ENCODE measurements at places on chromosomes 6 and 20.

DNA sequence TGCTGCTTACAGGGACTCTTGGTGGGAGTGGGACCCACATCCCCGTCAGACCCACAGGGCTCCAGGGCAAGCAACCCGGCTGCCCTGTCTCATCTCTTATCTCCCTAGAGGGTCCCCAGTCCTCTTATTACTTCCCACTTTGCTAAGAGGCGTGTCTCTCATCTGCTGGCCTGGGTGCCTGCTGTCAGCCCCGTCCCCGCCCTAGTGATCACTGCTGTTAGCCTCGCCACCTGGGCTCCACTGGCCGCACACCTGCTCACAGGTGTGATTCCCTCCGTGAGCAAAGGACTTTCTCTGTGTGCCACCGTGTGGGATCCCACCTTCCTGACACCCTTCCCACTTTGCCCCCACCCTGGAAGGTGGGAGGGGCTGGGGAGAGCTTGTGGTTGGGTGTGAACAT, 57.6 kb downstream of the TCP11 start:
- no peak for DNase-seq

- no peak for DNase-seq
Measured at GRCh38 chr6:42020967-42021366, 29.4 kb upstream of the TAF8 start.

DNA sequence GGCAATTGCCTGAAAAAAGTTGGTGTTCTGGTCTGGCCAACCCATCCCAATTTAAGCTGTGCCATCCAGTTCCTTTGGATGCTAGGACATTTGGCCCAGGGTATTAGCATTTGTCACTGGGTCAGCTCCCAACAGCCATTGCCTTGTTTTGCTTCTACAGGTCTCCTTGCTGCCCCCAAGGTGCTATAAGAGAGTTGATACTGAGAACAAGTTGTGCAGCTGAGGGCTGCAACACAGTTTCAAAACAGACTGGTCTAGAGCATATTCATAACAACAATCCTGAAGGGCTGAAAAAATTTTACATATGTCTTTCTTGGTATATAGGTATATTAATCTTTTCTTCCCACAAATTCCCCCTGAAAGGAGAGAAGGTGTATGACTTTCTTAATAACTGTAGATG, 61.0 kb downstream of the LYRM4 start:
- DNase-seq, result no peak

- DNase-seq, result no peak
Measured at GRCh38 chr6:165858586-165858985, 195.5 kb upstream of the PDE10A start.

DNA sequence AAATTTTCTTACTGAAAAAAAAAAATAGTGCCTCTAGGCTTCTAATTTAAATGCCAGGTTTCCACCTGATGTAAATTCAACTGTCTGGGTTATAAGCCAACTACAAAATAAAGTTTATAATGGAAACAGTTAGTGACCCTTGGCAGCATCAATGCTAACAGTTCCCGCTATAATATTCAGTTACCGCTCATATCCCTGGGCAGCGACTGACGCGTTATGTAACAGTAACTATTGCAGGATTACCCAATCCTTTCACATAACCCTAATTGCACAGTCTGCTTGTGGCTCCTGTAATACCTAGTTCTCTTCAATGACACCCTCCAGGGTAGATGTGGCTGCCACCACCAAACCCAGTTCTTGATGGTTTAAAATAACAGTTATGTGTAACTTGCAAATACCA, 208.6 kb downstream of the MOXD1 start:
- DNase-seq, result no peak

GRCh38 chr6:1424306-1424927, 35.0 kb downstream of the FOXF2 start:
- DNase-seq, result no peak

GRCh38 chr6:91490671-91491301, 903.9 kb upstream of the MAP3K7 start:
- DNase-seq, result no peak

GRCh38 chr6:148423601-148424270, 81.1 kb downstream of the SASH1 start:
- no peak for DNase-seq

GRCh38 chr6:42239736-42240375, 22.2 kb upstream of the MRPS10 start:
- DNase-seq, result no peak

DNA sequence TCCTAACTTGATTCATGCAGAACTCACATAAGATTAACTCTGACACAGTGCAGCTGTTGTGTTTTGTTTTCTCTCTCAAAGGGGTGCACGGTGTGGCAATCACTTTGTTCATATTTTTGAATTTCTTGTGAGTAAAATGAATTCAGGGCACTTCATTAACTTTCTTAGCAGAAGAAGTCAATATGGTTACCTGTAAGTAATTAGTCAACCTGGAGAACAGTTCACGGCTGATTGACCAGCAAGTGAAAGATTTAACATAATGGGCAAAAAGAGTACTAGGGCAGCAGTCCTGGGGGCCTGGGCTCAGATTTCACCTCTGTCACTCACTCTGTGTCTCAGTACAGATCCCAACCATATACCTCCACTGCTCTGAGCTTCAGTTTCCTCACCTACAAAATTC, 102.4 kb upstream of the SPTLC3 start:
- DNase-seq, result no peak

DNA sequence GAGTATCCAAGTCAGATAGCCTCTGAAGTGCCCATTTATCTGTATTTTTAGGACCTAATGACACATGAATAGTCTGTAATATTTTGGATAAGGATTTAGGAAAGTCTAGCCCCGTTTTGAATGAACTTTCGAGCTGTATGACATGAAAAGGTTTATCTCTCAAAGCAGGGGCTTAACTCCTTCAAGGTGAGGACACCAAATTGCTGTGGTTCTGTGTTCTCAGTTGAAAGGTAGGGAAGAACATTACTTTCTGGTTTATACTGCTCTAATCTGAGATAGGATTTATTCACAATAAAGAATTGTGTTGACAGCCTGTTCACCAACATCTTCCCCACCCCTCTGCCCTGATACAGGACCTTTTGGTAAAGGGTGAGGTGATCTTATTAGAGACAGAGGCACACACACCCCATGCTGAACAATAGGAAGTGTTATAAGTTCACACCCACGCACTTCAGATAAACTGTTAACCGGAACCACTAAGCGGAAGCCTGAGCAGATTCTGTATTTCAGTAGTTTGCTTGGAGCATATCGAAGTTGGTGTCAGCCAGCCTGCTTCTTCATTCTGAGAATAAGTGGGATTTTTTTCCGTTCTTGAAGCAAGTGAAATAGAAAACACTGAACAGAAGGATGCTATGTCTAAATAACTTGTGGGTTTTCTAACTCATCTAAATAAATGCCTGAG, 223.3 kb downstream of the TMEM242 start:
- DNase-seq, result no peak

- DNase-seq, result no peak
Measured at GRCh38 chr20:44475372-44475693, 341 bp upstream of the TTPAL start.

GRCh38 chr6:114312931-114313330, 29.9 kb downstream of the HS3ST5 start:
- no peak for DNase-seq

DNA sequence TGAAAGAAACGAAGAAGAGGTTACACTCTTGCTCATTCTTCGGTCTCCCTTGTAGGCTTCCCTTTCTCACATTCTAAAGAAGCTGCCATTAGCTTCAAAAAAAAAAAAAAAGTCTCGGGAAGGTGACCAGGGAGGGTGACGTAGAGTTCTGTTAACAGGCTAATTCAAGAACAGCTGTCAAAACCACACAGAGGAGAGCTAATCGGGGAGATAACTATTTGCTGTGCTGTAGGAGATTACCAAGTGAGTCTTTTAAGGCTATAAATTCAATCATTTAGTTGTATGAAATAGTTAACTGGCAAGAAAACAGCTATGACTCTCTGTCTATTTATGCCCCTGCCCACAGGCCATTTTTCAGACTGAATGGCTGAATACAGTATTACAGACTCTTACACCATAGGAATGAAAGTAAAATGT, 256.8 kb downstream of the SYNE1 start:
- DNase-seq, result no peak

DNA sequence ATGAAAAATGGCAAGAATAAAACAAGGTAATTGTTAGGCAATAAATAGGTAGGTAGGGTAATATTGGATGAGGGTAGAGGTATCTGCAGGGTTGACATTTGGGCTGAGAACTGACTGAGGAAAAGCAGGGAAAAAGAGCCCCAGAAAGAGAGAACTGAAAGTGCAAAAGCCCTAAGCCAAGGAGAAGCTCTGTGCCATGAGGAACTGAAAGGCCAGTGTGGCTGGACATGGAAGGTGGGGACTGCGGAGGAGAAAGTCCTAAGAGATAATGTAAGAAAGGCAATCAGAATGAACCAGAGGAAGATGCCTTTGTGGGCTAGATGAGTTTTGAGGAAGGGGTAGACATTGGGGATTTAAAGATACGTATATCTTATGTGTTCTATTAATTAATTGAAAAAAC, 9.9 kb upstream of the HIVEP2 start:
- DNase-seq, result no peak

- DNase-seq, result no peak
Measured at GRCh38 chr6:14732844-14733757, 512.8 kb upstream of the JARID2 start.

- no peak for DNase-seq
Measured at GRCh38 chr6:7742223-7742785, 16.4 kb downstream of the BMP6 start.
